ENCODE measurements at places on chromosomes 1 and 21.

DNA sequence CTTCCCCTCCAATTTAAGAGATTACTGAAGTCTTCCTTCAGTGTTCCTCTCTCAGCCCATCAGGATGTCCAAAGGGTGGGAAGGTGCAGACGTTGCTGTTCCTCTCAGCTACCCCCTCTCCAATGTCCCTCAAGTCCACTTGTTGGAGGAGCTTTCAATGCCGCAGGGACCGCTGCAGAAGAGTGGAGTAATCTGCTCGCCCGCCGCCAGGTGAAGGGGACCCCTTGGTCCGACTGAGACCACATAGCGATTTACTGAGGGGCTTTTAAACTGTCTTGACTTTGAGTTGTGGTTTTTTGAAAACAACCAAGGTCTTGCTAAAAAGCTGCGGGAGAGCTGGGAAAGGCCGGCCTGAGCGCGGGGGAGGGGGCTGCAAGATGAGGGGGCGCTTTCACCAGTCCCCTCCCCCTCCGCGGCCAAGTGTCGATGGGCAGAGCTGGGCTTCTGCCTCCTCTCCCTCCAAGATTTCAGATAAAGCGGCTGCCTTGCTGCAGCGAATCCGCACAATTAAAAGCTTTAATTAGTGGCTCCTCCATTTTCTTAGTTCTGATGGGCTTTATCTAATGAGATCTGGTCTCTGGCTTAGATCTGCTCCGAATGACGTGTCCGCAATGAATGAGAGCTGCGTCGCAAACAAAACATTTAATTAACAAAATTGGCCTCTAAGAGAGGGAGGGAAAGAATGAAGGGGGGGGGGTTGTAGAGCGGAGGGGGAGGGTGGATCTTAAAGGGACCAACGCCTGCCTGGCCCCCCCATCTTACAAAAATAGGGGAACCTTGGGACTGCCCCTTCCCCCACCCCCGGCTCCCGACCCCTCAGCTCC, 5.9 kb downstream of the LMO4 start:
- no peak for DNase-seq

- DNase-seq, result no peak
Measured at GRCh38 chr21:45538381-45539045, 3.7 kb downstream of the SLC19A1 start.

DNA sequence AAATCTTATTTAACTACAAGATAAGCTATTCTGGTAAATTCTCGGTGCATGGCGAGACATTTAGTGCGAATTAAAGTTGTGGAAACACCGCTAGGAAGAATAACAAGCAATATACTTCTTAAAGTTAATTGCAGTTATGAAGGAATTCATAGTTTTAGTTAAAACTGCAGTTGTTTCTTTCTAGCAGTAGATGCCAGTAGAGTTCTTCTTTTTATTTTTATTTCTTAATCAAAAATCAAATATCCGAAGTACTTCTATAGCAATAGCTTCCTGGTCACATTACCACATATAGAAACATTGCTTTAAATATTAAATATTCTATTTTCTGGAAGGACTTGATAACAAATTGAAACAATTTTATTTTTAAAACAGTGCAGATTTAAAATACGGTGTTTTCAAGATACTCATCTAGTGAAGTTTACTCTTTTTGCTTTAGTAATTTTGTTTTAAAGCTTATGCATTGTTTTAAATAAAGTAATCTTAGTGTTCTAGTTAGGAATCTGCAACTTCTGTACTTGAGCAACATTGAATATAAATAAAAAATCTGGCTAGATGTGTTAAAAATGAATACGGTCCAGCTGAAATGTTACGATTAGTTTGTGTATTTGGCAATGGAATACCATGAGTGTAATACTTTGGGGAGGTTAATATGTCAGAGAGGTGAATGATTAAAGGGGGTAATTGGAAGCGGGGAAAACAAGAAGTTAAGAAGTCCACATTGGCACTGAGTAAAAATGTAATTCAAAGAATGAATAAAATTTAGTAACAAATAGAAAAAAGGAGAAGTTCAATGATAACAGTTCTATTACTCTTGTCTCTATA, 2.7 kb upstream of the PRKACB start:
- no peak for DNase-seq

DNA sequence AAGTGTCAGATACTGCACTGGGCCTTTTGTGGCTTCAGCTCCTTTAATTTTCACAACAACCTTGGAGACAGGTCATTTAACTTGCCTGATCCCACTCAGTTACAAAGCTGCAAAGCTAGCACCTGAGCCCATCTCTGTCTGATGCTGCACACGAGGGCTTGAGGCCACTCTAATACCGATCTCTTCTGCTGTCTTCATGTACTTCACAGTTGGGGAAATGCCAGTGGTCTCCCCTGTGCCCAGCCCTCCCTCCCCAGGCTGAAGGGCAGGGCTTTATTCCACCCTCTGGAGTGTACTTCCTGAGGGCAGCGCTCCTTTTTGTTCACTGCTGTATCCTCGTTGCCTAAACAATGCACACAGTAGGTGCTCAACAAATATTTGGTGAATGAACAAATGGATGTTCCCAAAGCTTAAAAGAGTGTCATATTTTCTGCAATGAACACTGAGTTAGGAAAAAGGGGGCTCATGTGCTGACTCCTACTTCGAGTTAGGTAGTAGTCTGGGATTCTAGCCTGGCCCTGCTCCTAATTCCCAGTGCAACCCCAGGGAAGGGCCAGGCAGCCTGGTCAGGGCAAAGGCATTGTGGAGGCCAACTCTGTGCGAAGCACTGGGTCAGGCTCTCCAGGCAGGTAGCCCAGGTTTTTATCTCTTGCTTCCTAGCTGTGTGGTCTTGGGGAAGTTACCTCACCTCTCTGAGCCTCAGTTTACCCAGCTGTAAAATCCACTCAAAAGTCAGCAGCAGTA, 1.1 kb downstream of the TMCO4 start:
- no peak for DNase-seq

GRCh38 chr1:2560299-2561073, 4.3 kb downstream of the TNFRSF14 start:
- DNase-seq, result no peak

GRCh38 chr21:42373196-42373907, 7.0 kb upstream of the TFF1 start:
- no peak for DNase-seq

GRCh38 chr1:54850069-54850730, 36.8 kb downstream of the DHCR24 start:
- DNase-seq, result no peak

- DNase-seq, result no peak
Measured at GRCh38 chr1:94544706-94545490, 3.3 kb upstream of the F3 start.

DNA sequence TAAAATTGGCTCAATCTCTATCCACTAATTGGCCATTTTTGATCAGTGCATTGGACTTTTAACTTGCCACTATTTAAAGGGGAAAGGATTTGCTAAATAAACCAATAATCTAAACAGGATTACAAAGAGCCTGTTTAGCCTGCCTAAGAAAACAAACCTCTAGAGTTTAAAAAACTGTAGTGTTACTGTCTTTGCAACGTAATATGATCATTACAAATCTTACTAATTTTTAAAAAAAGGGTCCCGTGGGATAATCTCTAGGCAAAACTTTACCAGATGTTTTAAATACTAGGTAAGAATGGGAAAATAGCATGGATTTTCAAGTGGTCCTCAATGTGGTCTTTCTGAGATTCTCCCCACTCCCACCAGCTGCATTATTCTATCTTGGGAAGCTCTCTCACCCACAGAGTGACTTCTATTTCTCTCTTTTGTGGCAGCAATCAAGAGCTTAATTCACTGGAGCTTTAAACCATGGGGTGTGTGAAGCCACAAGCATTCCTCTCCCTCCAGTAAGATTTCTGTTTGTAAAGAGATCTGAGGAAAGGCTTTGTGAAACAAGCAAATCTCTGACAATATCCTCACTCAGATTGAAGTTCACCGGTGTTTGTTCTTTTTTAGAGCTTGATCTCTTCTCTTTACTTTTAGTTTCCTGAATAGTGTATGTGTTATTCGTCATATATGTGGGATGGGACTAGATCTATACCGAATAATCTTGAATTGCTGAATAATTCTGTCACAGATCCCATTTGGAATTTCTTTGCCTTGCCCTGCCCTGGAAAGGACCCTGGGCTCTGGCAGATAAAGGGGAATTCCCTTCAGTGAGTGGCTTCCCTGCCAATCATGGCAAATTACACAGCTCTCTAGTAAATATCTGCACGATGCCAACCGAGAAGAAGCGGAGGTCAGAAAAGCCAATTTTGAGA, 132.2 kb downstream of the TLR5 start:
- DNase-seq, result no peak

DNA sequence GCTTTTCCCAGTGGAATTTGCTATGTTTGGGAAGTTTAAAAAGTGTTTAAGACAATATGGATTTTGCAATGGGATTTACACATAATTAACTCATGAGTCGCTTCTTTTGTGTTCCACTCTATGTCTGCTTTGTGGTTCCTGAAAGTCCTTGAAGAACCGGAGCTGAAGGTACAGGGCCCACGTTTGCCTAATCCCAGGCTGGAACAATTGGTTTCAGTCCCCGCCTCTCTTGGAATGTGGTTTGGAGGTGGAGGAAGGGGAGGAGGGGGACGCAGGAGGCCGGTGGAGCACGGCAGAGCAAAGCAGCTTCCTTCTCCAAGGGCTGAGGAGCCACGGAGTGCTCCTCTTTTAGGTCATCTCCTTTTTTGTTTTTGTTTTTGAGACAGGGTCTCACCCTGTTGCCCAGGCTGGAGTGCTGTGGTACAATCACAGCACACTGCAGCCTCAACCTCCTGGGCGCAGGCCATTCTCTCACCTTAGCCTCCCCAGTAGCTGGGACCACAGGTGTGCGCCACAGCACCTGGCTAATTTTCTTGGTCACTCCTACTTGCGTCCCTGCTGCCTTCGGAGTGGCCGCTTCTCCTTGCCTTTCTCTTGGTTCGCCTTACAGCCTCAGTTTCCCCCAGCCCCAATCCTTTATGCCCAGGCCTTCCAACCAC, 129.5 kb upstream of the ERRFI1 start:
- no peak for DNase-seq

DNA sequence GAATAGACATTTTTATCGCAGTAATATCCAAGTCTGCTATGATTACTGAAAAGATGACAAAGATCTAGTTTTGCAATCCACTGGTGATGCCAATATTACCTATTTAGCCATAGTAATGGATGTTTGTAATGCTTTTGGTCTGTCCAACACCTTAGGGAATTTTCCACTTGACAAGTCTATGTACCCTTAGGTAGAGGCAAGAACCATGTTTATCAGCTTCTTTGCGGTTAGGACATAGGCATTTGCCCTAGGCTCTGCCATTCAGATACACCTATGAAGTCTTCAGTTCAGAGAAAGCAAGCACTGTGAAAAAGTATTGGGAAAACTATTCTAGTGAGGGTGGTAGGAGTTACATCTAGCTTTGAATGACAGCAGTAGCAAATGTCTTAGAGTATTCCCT, 40.2 kb upstream of the SLC35D1 start:
- DNase-seq, result no peak

GRCh38 chr1:154567386-154568156, at the start of gene CHRNB2:
TSS of gene CHRNB2 (plus strand) at chr1:154567778. CDS start at chr1:154568045, 267 bp downstream.
- DNase-seq, result peak; percentile 29

- DNase-seq, result no peak
Measured at GRCh38 chr1:235582130-235582529, 67.5 kb downstream of the GNG4 start.

GRCh38 chr1:182240085-182240484, 151.5 kb downstream of the GLUL start:
- DNase-seq, result no peak

GRCh38 chr1:69172003-69173000, 395.4 kb upstream of the LRRC7 start:
- no peak for DNase-seq

DNA sequence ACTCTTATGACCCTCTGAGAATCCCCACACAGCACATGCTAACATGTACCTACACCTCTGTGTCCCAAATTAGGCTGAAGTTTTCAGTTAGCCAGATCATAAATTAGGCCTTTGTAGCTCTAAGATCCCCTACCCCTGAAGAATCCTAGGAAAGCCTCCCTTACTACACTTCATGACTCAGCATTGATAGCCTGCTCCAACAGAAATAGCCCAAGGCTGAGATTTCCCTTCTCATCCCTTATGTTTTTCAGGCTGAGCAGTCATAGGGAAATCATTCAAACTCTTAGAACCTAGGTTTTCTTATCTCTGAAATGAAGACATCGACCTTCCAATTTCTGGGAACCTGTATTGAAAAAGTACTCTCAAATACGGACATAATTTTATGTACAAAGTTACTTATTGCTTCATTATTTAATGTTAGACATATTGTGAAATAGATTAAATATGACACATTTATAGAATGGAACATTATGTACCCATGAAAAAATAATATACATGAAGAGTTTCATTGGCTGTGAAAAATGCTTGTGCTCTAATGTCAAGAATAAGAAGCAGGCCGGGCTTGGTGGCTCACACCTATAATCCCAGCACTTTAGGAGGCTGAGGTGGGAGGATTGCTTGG, 122.4 kb upstream of the UBE2U start:
- no peak for DNase-seq

DNA sequence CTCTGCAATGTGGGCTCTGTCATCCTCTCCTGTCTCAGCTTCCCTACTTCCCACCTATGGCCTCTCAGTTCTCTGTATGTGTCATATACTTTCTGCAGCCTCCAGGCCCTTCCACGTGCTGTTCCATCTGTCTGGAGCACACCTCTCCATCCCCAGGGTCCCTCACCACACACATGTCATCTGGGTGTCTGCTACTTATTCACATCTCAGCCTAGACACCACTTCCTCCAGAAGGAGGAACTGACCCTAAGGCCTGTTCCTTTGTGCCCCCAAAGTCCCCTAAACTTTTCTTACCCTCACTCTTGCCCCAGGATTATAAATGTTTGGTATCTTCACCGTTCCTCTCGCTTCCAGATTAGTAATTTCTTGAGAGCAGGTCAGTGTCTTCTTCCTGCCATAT, 10.1 kb downstream of the LACTBL1 start:
- no peak for DNase-seq

GRCh38 chr21:44295646-44296045, 4.2 kb upstream of the PFKL start:
- no peak for DNase-seq

DNA sequence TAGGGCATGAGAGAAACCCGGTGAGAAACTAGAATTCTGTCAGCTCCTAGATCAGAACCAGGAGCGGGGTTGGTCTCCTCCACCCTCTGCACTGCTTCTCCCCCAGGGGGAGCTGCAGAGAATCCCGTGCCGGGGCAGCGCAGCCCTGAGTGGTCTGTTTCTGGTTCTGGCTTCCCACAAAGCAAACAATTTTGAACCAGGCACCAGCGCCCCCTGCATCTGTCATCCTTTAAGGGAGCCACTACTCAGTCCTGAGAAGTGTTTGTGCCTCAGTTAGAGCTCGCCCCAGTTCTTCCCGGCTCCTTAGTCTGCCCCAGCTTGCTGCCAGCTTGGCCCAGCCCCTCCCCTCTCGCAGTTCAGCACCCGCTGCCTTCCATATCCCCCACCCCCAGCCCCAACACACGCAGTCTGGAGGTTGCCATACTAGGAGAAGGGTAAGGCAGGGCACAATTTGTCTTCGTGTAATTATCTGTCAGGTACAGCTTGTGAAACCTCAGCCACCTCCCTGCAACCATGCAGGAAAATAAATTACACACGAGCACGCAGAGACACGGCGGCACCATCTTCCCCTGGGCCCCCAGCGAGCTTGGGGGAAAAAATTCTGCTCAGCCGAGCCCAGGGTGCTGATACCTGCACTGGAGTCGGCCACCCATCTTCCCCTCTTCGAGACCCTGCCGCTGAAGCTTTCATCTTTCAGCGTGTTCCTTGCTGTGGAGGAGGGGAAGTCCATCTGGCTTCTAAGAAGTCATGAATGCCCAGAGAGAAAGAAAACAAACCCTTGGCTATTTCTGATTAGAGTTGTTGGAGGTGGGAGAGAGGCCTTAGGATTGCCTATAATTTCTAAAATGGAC, 62.6 kb upstream of the CD1D start:
- no peak for DNase-seq

GRCh38 chr21:10430005-10430404, 91.4 kb upstream of the TPTE start:
- no peak for DNase-seq

All from activated CD4-positive, alpha-beta T cell treated with anti-CD3 and anti-CD28 coated beads, Interleukin-2, amount 50 U/mL, for 24 hours (primary cell).